ENCODE measurements at places on chromosomes 3 and 15.

- no peak for DNase-seq
Measured at GRCh38 chr3:130711565-130712324, 34.9 kb downstream of the PIK3R4 start.

DNA sequence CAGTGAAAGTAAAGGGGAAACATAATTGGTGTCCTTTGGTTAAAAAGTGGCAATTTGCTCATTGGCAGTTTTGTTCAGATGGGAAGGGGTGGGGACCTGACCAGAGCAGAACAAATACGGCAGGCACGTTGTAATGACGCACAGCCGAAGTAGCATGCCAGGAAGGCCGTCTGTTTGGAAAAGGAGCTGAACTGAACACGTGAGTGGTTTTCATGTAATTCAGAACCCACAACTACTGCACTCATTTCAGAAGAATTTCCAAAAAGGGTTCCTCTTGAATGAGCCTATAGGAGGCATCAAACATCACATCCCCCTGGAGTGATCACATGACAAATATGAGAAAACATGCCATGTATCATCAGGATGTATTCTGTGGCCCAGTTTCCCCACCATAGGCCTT is 42.9 kb upstream of the LMCD1 start:
- no peak for DNase-seq

GRCh38 chr3:37217098-37217849 is 42.9 kb upstream of the LRRFIP2 start:
- DNase-seq, result no peak

GRCh38 chr3:187197335-187197649 is at the start of gene RTP1:
Gene RTP1 (plus strand): TSS chr3:187197486. CDS start chr3:187197516, 30 bp downstream.
- no peak for DNase-seq

GRCh38 chr3:25520926-25521559 is 93.0 kb downstream of the RARB start:
- no peak for DNase-seq

- DNase-seq, result no peak
Measured at GRCh38 chr15:29127506-29128430, 141.9 kb downstream of the NSMCE3 start.

- DNase-seq, result no peak
Measured at GRCh38 chr3:134260987-134261386, 10.3 kb upstream of the RYK start.

- no peak for DNase-seq
Measured at GRCh38 chr3:194262176-194262924, 88.8 kb downstream of the CPN2 start.

DNA sequence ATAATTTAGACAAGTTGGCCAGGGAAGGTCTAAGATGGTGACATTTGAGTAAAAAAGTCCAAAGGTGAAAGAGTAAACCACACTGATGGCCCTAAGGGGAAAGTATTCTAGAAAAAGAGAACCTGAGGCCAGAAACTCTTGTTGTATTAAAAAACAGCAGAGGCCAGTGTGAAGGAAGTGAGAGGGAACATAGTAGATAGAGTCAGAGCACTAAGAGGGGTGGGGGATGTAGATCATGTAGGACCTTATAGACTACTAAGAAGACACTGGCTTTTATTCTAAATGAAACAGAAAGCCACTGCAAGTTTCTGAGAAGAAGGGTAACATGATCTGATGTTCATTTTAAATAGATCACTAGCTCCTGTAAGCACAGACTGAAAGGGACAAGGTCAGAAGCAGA is 14.5 kb downstream of the POLQ start:
- DNase-seq, result no peak

GRCh38 chr3:131972550-131972949 is 62.3 kb downstream of the CPNE4 start:
- DNase-seq, result no peak

Data from stimulated activated CD4-positive, alpha-beta T cell treated with anti-CD3 and anti-CD28 coated beads, Interleukin-4, amount 100 ng/mL, for 4 hours (primary cell).